ENCODE measurements at places on chromosomes 1 and 21.

DNA sequence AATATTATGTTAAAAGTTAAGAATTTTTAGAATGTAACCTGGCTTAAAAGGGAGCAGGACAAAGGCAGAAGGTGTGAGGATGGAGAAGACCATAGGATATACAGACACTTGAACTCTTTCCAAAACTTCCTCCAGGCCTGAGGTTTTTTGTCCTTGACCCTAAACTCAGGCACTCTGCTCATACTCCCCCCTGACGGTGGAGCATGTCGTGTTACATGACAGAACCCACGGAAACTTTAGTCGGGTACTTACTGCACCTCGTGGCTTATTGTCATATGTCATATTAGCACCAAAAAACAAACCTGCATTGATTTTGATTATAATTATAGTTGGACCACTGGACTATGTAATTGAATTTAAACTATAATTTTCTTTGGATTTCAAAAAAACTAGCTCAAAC lies 20.8 kb downstream of the TNFRSF9 start:
- no peak for DNase-seq

DNA sequence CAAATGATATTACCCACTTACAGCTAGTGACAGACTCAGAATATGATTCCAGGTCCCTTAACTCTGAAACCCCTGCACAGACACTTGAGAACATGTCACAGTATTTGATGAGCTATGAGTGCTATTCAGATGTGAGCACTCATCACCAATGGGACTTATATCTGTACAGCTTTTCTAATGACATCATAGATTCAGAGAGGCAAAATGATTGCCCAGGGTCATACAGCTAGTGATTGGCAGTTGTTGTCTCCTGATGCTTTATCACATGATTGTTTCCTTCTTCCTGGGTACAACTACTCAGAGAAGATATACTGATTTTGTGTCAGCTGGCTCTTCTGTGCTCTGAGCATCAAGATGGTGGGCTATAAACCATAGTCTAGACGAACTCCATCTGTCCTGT lies 428.0 kb upstream of the BEND5 start:
- no peak for DNase-seq

DNA sequence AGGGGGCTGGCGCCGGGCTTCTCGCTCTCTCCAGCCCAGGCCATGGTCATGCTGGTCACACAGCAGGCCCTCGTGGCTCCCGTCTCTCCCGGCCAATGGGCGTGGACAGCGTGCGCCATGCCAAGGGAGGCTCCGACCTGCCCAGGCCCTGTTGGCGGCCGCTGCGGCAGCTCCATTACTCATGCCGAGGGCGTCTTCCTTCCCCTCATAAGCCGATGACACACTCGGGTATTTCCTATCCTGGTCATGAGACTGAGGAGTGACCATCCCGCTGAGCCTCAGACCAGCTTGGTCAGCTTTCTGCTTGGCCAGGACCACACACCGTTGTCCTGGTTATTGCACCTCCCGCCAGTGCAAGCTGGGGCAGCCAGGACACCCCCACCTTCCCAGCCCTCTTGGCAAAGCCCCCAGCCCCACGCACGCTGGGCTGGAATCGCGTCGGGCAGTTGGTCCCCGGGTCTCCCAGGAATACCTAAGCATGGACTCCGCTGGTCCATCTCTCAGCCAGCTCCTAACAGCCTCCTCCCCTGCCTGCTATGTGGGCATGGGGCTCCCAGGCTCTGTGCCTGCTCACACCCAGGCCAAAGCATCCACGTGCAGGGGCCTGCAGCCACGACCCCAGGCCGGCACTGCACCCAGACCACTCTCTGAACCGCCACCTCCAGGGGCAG lies 49.8 kb downstream of the ARHGEF16 start:
- no peak for DNase-seq

GRCh38 chr1:168135921-168136708 lies 615 bp downstream of the GPR161 start:
- DNase-seq, result no peak

- no peak for DNase-seq
These were observed 13.4 kb upstream of the KIF1B start for GRCh38 chr1:10196976-10197375.

DNA sequence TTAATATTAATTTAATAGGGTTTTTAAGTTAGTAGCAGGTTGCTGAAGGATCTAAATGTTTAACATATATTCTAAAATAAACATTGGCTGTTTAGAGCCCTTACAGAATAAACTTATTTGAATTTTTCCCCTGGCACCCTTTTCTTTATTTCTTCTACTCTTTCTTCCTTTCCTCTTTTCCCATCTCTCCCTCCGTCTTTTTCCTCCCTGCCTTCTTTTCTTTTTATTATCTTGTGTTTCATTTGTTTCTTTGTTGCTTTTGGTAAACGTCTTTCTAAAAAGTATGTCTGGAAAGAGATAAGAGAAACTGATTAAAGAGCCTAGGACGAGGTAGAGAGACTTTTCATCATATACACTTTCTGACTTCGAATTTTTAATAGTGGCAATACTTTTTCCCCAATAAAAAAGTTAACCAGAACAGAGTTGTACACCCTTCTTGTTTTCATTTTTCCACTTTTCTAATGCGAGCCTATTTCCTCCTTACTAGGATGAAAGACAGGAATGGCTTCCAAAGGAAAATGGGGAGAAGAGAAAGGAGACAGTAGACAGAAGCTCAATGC lies 39.5 kb upstream of the ATF3 start:
- DNase-seq, result no peak

GRCh38 chr1:216223486-216223885 lies 199.8 kb downstream of the USH2A start:
- DNase-seq, result no peak

- DNase-seq, result no peak
These were observed 1.7 kb downstream of the TRABD2B start for GRCh38 chr1:47995306-47996050.

DNA sequence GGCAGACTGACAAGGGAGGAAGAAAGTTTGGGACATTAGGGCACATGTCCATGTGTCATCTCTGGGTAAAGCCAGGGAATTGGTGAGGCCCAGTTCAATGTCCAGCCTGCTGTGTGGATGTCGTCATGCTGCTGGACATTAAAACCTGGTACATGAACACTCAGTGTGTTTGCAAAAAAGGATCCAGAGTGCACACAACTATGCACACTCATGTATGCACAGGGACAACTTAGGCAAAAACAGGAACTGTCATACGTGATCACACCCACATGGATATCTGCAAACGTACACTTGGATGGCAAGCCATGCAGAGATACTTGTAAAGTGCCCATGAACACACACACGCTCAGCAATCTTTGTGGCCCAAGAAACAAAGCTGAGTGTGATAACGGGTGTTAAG lies 47.9 kb upstream of the NEK2 start:
- DNase-seq, result no peak

- DNase-seq, result no peak
These were observed 15.7 kb downstream of the RCC2 start for GRCh38 chr1:17423781-17424245.

DNA sequence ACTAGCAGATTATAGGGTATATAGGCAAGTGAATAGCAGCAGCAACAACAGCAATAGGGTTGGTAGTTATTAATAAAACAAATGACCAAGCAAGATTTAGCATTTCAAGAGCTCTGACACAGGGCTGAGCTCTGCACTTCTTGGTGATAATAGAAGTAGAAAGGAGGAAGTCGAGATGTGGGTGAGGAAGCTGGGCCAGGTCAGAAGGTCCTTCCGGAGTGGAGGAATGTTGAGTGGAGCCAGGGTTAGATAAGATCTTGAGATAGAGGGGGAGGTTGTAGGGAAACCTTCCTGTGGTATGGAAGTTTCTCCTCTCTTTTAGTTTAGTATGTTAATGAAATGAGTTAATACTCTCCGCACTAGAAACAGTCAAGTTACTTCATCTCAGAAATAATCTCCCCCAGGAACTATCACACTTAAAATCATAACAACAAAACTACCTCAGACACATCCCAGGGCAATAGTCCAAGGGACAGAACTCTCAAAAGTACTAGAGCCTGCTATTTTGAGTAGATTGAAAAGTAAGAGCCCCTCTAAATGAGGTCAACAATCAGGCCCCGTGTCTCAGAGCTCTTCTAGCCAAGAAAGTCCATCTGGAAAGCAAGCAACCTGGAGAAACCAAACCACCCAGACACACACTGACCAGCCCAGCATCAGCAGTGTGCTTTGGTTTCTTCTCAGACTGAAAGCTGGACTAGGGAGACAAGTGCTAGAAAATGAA lies 45.4 kb upstream of the ATP1B1 start:
- DNase-seq, result no peak

DNA sequence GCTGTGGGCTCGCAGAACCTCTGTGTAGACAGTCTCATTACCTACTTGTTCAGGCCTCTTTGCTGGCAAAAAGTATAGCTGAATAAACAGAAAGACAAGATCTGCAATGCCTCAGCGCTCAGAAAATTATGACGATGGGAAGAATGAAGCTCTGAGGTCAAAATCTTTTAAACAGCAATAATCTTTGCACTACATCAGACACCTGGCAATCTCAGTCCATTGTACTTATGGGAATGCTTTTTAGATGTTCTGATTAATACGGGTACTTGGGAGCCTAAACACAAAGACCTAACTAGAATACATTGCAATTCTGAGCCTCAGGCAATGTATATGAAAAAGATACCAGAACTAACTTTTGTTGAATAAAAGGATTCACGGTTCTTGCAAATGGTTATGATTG lies 410.7 kb downstream of the SMYD3 start:
- no peak for DNase-seq

DNA sequence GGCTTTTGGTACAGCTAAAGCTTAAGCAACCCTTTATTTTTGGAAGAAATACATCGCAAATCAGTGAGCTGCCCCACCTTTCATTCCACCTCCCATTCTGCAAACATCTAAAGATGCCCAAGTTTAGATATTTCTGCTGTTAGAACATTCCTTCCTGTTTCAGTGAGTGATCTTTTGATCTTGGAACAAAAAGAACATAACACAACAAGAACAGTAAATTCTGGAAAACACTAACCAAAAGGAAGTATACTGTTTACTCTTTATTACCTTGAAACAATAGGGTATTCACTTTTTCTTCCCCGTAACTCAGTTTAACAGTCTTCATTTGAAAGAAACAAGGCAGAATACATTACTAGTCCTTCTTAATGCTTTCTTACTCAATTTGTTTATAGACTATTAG lies 40.6 kb downstream of the HNRNPR start:
- DNase-seq, result no peak

DNA sequence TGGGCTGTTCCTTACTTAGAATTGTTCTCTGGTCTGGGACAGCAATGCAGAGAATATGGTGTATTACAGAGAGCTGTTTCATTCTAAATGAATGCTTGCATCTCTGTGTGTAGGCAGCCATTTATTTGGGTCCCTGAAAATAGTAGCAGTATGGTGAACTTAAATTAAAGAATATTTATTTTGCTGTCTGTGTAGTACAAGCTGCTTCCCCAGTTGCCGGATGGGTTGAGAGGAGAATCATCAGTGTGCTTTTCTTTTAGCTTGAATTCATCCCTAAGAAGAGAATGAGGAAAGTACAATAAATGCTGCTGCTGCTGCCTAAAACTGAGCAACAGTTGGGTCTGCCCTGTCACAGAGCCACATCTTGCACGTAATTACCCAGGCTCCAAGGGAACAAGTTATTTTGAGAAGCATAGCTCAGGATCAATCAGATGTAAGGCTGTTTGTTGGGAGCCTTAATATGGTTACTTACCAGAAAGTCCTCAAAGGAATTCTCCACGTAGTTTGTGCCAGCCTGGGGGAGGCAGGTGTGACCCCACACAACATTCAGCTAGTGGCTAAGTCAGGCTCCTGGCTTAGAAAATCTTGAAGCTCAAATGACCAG lies 16.6 kb downstream of the ACTN2 start:
- DNase-seq, result no peak

GRCh38 chr1:224521904-224522734 lies 87.5 kb upstream of the WDR26 start:
- no peak for DNase-seq

GRCh38 chr1:112626887-112627286 lies 7.3 kb downstream of the CAPZA1 start:
- no peak for DNase-seq

DNA sequence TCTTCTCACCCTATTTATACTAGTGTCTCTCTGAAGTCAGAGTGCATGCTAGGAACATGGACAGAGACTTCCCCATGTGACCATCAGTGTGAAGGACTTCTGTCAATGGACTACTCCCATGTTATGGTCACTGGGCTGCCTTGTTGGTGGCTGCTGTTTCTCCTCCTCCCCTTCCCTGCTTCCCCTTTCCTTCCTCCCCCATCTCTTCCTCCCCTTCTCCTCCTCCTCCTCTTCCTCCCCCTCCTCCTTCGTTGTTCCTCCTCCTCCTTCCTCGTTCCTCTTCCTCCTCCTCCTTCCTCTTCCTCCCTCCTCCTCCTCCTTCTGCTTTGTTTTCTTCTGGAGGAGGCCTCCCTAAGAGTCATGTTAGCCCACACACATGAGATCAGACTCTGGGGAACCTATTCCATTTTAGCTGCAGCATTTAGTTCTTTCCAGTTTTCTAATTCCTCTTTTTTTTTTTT lies 35.8 kb downstream of the IER5 start:
- DNase-seq, result no peak

DNA sequence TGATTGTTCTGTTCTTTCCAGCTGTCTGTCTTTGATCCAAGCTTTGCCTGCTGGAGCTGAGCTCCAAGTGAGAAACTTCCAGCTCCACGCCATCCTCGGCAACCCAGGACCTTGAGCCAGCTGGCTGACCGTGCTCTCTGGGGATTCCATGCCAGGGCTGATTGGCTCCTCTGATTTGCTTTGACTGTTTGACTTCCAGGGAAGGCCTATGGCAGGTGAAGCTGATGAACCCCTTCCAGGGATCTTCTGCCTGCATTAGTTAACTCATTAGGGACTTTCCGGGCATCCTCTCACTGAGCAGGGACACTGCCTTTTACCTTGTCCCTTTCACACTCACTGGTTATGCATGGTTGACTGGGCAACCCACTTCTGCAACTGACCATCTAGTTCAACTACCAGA lies 406.1 kb downstream of the RPS6KC1 start:
- no peak for DNase-seq

DNA sequence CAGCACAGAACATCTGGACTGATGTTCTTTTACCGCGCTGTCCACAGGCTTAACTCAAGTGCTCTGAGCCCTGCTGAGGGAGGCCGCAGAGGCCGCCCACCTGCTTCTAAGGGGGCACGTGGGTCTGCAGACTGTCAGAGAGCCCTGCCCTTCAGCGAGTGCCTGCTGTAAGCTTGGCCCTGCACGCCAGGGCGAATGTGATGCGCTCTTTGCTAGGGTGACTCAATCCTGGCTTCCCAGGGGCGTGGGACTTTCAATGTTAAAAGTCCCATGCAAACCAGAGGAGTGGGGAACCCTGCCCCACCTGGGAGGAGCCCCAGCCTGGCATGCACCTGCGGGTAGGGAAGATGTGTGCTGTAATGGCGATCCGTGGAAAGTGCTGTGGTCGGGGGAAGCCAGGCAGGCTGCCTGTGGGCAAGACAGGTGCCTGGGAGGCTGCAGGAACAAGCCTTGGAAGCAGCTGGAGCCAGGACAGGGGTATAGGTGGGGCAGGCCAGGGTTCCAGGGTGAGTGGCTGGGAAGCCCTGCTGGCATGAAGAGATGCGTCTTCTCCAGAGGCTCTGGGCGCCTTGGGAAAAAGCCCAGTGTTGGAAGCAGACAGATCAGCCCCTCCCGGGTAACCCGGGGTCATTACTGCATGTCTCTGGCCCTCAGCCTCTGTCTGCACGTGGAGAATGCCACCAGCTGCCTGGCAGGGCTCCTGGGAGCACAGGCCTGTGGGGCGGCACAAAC lies 594 bp upstream of the PANK4 start:
- no peak for DNase-seq

All from CD4-positive, alpha-beta T cell treated with Interleukin-17A for 1 hour (primary cell).